ENCODE measurements at places on chromosomes 7 and 10. TPM values are rescaled to one million over a fixed set of nuclear protein-coding genes. Genes with fewer than 3 reads are reported as not detected.

DNA sequence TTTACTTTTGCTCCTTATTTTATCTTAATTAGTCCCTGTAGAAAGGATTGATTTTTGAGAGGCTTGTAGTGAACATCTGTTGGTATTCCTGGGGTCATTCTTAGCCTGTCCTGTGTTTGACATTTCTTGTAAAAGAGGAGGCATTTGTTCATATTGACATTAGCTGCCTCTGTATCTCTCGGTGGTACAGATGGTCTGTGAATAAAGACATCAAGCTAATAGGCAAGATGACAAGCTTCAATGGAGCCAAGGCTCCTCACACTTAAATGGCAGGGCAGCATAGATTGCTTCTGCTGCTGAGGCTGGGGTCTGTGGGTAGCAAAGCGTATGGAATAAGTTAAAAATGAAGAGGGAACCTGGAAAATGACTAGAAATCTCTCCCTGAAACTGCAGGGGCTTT is 687.6 kb downstream of the LRMDA start:
- no peak overlapping the region for H3K27ac ChIP-seq
- H3K36me3 ChIP-seq, result no peaks in the 10 kb centered on the region
- H3K27me3 ChIP-seq, result no peaks in the 10 kb centered on the region
- no peak overlapping the region for H3K4me3 ChIP-seq

DNA sequence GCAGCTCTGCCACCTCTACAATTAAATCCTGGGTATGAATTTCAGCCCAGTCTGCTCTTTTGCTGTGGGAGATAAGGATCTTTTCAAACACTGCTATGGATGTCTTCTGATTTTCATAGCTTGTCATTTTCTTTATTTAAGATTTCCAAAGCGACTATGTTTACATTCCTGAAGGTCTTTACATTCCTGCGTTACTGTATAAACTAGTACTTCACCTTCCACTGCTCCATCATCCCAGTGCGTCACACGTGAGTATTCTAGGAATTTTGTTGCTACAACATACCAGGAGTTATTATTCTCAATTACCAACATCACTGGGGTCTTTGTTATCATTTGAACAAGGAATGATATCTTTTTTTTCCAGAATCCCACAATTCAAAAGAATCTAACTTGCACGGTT is 944.7 kb downstream of the SORCS3 start:
- DNase-seq, result no peak
- H3K4me1 ChIP-seq, result peaks cover 4% of the 10 kb centered on the region
- no peaks in the 10 kb centered on the region for H3K27me3 ChIP-seq
- H3K4me3 ChIP-seq, result no peak overlapping the region
- H3K36me3 ChIP-seq, result no peaks in the 10 kb centered on the region
- H3K27ac ChIP-seq, result no peak overlapping the region

DNA sequence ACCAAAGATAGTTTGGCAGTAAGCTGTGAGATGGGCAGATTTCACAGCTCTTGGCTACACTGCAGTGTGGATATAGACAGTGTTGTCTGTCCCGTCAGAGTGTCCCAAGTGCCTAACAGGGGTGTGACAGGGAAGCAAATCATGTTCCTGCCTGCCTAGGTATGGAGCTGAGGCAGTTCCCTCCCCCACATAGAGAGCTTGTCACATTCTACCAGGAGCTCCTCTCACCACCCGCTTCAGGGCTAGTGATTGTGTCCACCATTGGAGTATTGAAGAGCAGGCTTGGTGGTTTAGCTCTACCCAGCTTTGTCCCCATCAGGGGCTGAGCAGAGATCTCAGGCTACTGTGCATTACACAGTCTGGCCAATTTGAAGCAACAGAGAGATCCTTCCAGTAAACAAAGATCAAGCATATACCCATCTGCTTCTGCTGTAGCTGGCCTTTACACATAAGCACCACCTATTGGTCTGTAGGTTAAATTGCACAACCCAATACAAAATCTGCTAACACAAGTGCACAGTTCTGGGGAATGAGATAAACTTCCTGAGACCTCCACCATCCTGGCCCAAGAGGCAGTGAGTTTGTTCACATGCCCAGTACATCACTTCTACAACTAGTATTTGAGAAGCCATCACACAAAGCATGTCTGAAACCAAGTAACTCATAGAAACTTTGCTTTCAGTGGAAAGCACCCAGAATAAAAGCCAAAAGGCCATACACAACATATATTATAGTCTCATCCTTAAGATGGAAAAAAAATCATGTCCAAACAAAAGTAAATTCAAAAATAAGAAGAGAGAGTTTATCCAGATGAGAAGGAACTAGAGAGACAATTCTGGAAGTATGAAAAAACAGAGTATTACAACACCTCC is 67.3 kb downstream of the GLCCI1 start:
- DNase-seq, result peak; percentile 12
- no peaks in the 10 kb centered on the region for H3K36me3 ChIP-seq
- no peaks in the 10 kb centered on the region for H3K27me3 ChIP-seq
- H3K27ac ChIP-seq, result no peak overlapping the region
- H3K4me1 ChIP-seq, result no peaks in the 10 kb centered on the region
- H3K4me3 ChIP-seq, result no peak overlapping the region

- no peaks in the 10 kb centered on the region for H3K27me3 ChIP-seq
- no peaks in the 10 kb centered on the region for H3K4me1 ChIP-seq
- no peak overlapping the region for H3K4me3 ChIP-seq
- H3K36me3 ChIP-seq, result no peaks in the 10 kb centered on the region
Observed at GRCh38 chr7:114051871-114052331, 133.1 kb upstream of the PPP1R3A start.

- no peak overlapping the region for H3K27ac ChIP-seq
- H3K4me1 ChIP-seq, result no peaks in the 10 kb centered on the region
- no peak for DNase-seq
- H3K4me3 ChIP-seq, result no peak overlapping the region
- H3K36me3 ChIP-seq, result no peaks in the 10 kb centered on the region
Observed at GRCh38 chr7:14021069-14021468, 31.6 kb upstream of the ETV1 start.

- no peaks in the 10 kb centered on the region for H3K36me3 ChIP-seq
- H3K4me3 ChIP-seq, result no peak overlapping the region
- no peaks in the 10 kb centered on the region for H3K4me1 ChIP-seq
- no peak for DNase-seq
- no peaks in the 10 kb centered on the region for H3K27me3 ChIP-seq
Observed at GRCh38 chr10:56178210-56178609, 182.8 kb downstream of the ZWINT start.

DNA sequence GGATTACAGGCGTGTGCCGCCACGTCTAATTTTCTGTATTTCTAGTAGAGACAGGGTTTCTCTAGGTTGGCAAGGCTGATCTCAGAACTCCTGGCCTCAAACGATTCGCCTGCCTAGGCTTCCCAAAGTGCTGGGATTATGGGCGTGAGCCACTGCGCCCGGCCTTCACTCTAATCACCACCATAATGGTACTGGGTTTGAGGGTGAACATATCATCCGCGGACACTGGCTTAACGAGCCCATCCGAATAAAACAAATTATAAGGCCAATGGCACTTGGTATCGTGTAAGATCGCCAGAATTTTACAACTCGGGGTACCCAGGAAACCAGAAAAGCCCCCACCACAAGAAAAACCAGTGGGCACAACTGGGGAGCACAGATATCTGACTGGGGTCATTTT is 580 bp downstream of the FAM200A start:
- H3K36me3 ChIP-seq, result peaks cover 3% of the 10 kb centered on the region
- no peaks in the 10 kb centered on the region for H3K4me1 ChIP-seq

GRCh38 chr10:60871215-60871614 is 72.8 kb downstream of the RHOBTB1 start:
- H3K4me3 ChIP-seq, result no peak overlapping the region
- H3K36me3 ChIP-seq, result no peaks in the 10 kb centered on the region
- no peak overlapping the region for H3K27ac ChIP-seq
- no peaks in the 10 kb centered on the region for H3K27me3 ChIP-seq
- H3K4me1 ChIP-seq, result no peaks in the 10 kb centered on the region

GRCh38 chr7:134706468-134706867 is 59.8 kb downstream of the BPGM start:
- H3K4me3 ChIP-seq, result no peak overlapping the region
- H3K4me1 ChIP-seq, result no peaks in the 10 kb centered on the region
- H3K27me3 ChIP-seq, result no peaks in the 10 kb centered on the region
- DNase-seq, result no peak
- no peak overlapping the region for H3K27ac ChIP-seq
- no peaks in the 10 kb centered on the region for H3K36me3 ChIP-seq

- DNase-seq, result peak; percentile 76
- H3K4me1 ChIP-seq, result peaks cover 100% of the 10 kb centered on the region
- peak overlapping the region; percentile 100 for H3K27ac ChIP-seq
- peak overlapping the region; percentile 33 for H3K4me3 ChIP-seq
- peaks cover 23% of the 10 kb centered on the region for H3K36me3 ChIP-seq
Observed at GRCh38 chr7:130901209-130901783, 167.3 kb upstream of the KLF14 start.

DNA sequence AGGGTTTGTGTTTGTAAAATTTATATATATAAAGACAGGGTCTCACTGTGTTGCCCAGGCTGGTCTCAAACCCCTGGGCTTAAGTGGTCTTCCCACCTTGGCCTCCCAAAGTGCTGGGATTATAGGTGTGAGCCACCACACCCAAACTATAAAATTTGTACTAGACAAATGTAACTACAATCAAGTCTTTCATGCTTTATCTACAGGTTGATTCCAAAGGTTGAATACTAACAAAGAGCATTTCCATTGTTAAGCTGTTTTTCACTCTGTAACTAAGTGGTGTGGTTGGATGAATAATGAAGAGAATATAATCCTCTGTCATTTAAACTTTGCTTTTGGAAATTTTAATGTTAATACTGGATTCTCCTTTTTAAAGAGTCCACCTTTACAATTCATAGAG is 22.5 kb downstream of the WDR37 start:
- H3K36me3 ChIP-seq, result no peaks in the 10 kb centered on the region
- H3K27ac ChIP-seq, result no peak overlapping the region
- H3K4me1 ChIP-seq, result no peaks in the 10 kb centered on the region
- no peaks in the 10 kb centered on the region for H3K27me3 ChIP-seq

DNA sequence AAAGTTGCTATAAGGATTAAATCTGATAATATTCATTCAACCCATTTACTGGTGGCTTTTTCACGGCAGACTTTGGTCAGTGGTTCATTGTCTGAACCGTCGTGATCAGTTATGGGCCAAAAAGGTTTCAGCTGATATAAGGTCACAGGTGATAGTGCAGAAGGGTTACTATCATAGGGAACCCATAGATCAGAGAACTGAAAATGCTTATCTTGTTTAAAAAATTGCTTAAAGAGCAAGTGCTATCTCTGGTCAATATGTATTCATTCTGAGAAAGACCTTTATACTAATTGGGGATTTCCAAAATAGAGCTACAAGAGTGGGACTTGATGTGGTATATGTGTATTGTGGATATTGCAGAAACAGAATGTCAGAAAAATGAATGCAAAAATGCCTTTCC is 147.8 kb upstream of the SEMA3E start:
- H3K27me3 ChIP-seq, result no peaks in the 10 kb centered on the region
- no peak overlapping the region for H3K27ac ChIP-seq

DNA sequence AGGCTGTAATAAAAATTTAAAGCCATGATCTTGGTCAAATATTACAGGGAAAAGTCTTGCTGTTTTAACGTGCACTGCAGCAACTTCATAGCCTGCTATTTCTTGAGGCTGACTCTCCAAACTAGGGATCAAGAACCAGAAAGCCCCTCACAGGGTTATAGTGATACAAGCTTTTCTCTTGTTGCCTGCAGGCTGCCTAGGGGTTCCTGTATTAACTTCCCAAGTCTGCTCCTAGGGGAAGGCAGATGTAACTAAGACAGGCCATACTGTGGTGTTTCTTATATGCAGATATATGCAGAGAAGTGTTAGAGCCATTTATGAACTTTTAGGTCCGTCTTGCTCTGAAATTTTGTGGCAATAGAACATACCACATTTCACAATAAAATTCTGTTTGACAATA is 175.7 kb downstream of the FOXP2 start:
- no peaks in the 10 kb centered on the region for H3K27me3 ChIP-seq
- H3K27ac ChIP-seq, result no peak overlapping the region
- DNase-seq, result no peak
- H3K4me1 ChIP-seq, result no peaks in the 10 kb centered on the region
- H3K36me3 ChIP-seq, result no peaks in the 10 kb centered on the region
- H3K4me3 ChIP-seq, result no peak overlapping the region

DNA sequence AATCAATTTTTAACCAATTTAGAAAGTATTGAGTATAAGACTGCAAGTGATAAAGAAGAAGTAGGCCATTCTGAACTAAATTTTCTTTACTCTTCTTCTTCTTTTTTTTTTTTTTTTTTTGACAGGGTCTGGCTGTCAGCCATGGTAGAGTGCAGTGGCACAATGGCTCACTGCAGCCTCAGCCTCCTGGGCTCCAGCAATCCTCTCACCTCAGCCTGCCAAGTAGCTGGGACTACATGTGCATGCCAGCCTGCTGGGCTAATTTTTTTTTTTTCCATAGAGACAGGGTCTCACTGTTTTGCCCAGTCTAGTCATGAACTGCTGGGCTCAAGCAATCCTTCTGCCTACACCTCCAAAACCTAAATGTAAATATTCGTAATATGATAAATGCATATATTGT is 63.2 kb downstream of the DGKB start:
- H3K4me3 ChIP-seq, result no peak overlapping the region
- no peaks in the 10 kb centered on the region for H3K4me1 ChIP-seq
- DNase-seq, result no peak
- H3K27ac ChIP-seq, result no peak overlapping the region

GRCh38 chr7:3301831-3302618 is 973 bp downstream of the SDK1 start:
- H3K27ac ChIP-seq, result peak overlapping the region; percentile 90
- H3K4me3 ChIP-seq, result peak overlapping the region; percentile 91
- peaks cover 52% of the 10 kb centered on the region for H3K4me1 ChIP-seq
- no peaks in the 10 kb centered on the region for H3K27me3 ChIP-seq
- DNase-seq, result peak; percentile 32

GRCh38 chr7:76020031-76020714 is 25.8 kb upstream of the TMEM120A start:
- no peak overlapping the region for H3K27ac ChIP-seq
- no peak overlapping the region for H3K4me3 ChIP-seq
- peak; percentile 48 for DNase-seq
- H3K36me3 ChIP-seq, result no peaks in the 10 kb centered on the region

DNA sequence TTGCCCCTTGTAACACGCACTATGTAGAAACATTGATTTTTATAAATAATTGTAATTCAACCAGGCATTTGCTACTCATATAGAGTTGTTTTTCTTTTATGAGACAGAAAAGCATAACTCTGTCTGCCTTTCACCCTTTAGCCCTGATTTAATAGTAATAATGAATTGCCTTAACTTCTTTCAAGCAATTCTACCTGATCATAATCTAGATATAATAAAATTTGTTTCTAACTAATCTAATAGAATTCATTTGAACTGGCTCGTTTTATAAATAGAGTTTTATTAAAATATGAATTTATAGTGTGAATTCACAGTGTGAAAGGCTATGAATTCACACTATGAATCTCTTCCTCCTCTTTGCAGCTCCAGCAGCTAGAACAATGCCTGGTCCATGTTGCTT is 184.1 kb upstream of the PTN start:
- H3K36me3 ChIP-seq, result no peaks in the 10 kb centered on the region
- no peak overlapping the region for H3K27ac ChIP-seq
- H3K27me3 ChIP-seq, result no peaks in the 10 kb centered on the region

CALCR gene
- 0.10 TPM for total RNA-seq

HYAL4 gene
- total RNA-seq, result not detected

GBX1 gene
- not detected for total RNA-seq

All from Panc1 (cell line).